ENCODE measurements at places on chromosomes 2 and 18. TPM values are rescaled to one million over a fixed set of nuclear protein-coding genes. Genes with fewer than 3 reads are reported as not detected.
A peak's percentile ranks its signal among the peaks of the same experiment; 100 is the strongest.

- H3K27ac ChIP-seq: no peak overlapping the region
- H3K4me3 ChIP-seq: no peak overlapping the region
- no peaks in the 10 kb centered on the region for H3K4me1 ChIP-seq
- no peaks in the 10 kb centered on the region for H3K36me3 ChIP-seq
Measured at GRCh38 chr2:144825331-144826020, 305.6 kb upstream of the ZEB2 start.

DNA sequence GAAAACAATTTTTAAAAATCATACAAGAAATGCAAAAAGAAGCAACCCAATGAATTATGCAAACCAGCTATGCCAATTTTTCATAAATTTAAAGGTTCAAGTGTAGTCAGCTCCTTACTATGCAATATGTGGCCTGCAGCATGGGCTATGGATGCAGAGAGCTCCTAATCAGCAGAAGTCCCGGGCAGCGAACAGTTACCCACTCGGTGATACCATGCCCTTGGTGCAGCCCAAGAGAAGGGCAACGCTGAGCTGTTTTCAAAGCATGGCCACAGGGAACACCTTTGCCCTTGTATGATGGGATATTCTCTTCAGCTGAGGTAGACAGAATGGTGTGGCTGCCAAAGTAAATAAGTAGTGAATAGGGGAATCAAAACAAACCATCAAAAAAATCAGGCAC lies 17.3 kb upstream of the ARL5A start:
- DNase-seq: no peak
- H3K36me3 ChIP-seq: no peaks in the 10 kb centered on the region
- H3K27me3 ChIP-seq: no peaks in the 10 kb centered on the region
- no peak overlapping the region for H3K27ac ChIP-seq

DNA sequence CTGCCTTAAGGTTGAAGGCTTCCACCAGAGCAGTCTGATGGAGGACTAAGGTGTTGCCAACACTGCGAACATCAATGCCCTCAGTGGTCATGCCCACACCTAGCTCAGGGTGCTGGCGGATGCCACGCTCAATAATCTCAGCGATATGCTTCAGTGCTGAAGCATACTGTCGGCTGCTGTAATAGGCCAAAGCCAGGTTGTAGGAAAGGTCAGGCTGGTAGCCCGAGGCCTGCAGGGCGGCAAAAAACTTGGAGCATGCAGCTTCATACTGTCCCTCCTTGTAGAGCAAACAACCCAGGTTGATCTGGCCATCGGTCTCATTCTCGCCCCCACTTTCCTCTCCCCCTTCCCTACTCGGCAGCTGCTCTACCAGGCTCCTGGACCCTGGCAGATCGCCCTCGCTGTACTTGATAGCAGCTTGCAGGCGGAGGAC lies 159.4 kb downstream of the AGPS start:
- DNase-seq: no peak
- peak overlapping the region; percentile 100 for H3K27ac ChIP-seq
- H3K27me3 ChIP-seq: no peaks in the 10 kb centered on the region
- peak overlapping the region; percentile 95 for H3K4me3 ChIP-seq
- H3K36me3 ChIP-seq: no peaks in the 10 kb centered on the region

DNA sequence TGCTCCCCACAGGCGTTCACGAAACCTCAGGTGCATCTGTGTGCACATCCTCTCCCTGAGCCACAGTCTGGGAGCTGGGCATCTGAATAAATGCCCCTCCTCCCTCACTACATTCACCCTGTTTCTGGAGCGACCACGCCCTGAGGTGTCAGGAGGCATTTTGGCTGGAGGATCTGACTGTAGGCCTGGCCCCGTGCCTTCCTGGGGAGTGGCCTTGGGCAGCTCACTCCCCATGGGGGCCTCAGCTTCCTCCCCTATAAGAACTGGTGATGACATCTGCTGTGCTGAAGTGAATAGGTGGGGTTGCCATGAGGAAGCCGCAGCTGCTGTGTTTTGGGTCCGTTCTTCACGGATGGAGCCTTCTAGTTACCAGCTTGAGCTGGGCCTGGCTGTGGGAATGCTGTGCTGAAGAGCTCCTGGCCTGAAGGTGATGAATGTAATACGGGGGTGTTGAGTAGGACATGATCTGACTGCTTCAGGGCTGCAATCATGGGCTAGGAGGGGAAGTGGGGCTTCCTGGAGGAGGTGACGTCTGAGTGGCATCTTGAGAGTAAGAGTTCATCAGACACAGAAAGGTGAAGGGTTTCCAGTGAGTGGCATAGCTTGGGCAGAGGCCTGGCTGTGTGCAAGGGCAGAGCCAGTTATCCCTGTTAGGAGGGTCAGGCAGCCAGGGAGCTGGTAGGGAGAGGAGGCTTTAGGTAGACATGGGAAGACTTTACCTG lies 58.2 kb downstream of the GLI2 start:
- no peaks in the 10 kb centered on the region for H3K36me3 ChIP-seq
- no peak overlapping the region for H3K27ac ChIP-seq
- H3K27me3 ChIP-seq: no peaks in the 10 kb centered on the region
- no peak overlapping the region for H3K4me3 ChIP-seq

GRCh38 chr2:225456619-225457260 lies 57.2 kb downstream of the NYAP2 start:
- H3K27ac ChIP-seq: no peak overlapping the region
- no peak overlapping the region for H3K4me3 ChIP-seq
- no peaks in the 10 kb centered on the region for H3K4me1 ChIP-seq
- no peaks in the 10 kb centered on the region for H3K36me3 ChIP-seq
- DNase-seq: no peak

DNA sequence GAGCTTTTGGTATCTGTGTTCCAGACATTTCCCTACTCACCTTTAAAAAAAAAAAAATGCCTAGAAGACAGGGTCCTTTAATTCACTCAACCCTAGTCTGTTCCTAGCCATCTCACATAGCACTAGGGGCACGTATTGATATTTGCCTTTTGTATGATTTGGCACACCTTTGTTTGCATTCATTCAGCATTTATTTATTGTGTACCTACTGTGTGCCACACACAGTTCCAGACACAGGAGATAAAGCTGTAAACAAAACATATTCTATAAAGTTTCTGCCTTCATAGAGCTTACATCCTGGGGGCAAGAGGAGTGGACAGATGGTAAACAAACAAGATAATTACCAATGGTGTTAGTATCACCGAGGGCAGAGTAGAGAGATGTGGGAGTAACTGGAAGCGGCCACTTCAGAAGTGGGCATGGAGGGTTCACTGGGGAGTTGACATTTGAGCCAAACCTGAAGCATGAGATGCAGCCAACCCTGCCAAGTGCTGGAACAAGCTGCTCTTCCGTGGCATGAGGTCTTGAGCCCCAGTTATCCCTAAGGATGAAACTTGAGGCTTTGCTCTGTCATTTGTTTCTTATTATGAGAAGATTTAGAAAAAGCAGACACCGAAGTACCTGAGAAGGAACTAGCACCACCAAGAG lies 18.2 kb downstream of the MAPRE2 start:
- no peaks in the 10 kb centered on the region for H3K27me3 ChIP-seq
- H3K4me1 ChIP-seq: peaks cover 6% of the 10 kb centered on the region
- no peaks in the 10 kb centered on the region for H3K36me3 ChIP-seq
- H3K4me3 ChIP-seq: no peak overlapping the region

DNA sequence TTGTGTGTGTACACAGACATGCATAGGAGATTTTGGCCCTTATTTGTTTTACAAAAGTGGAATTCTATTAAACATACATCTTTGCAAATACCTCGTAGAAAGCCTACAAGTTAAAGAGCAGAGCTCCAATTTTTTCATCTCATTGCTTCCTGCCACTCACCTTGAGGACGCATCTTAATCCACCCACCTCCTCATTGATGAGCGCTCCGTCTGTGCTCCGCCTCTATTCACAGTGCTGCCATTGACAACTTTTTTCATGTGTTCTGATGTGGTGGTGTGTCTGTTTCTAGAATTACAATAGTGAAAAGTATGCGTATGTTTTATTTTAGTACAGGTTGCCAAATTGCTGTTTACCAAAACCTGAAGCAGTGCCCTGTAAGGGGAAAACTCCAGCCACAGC lies 36.3 kb downstream of the NEURL3 start:
- no peak overlapping the region for H3K27ac ChIP-seq
- H3K27me3 ChIP-seq: peaks cover 32% of the 10 kb centered on the region
- no peak for DNase-seq

- no peaks in the 10 kb centered on the region for H3K36me3 ChIP-seq
- no peak overlapping the region for H3K27ac ChIP-seq
- H3K4me1 ChIP-seq: no peaks in the 10 kb centered on the region
- DNase-seq: no peak
- H3K27me3 ChIP-seq: peaks cover 94% of the 10 kb centered on the region
- no peak overlapping the region for H3K4me3 ChIP-seq
Measured at GRCh38 chr18:32763293-32763692, 9.5 kb downstream of the KLHL14 start.

The GKN2 gene
- total RNA-seq: not detected

The CNTNAP5 gene
- total RNA-seq: not detected

GRCh38 chr2:104385743-104386142 lies 468.2 kb upstream of the POU3F3 start:
- no peaks in the 10 kb centered on the region for H3K36me3 ChIP-seq
- no peak overlapping the region for H3K4me3 ChIP-seq
- no peaks in the 10 kb centered on the region for H3K4me1 ChIP-seq
- H3K27ac ChIP-seq: no peak overlapping the region
- H3K27me3 ChIP-seq: peaks cover 66% of the 10 kb centered on the region
- no peak for DNase-seq

- H3K27ac ChIP-seq: no peak overlapping the region
- no peaks in the 10 kb centered on the region for H3K27me3 ChIP-seq
- peaks cover 6% of the 10 kb centered on the region for H3K36me3 ChIP-seq
- peaks cover 15% of the 10 kb centered on the region for H3K4me1 ChIP-seq
- H3K4me3 ChIP-seq: no peak overlapping the region
Measured at GRCh38 chr2:236785611-236786057, 216.0 kb downstream of the ACKR3 start.

GRCh38 chr2:183105402-183106134 lies 18.7 kb upstream of the NUP35 start:
- peaks cover 5% of the 10 kb centered on the region for H3K4me1 ChIP-seq
- H3K4me3 ChIP-seq: no peak overlapping the region
- no peak for DNase-seq
- H3K27me3 ChIP-seq: no peaks in the 10 kb centered on the region
- no peaks in the 10 kb centered on the region for H3K36me3 ChIP-seq
- no peak overlapping the region for H3K27ac ChIP-seq

The DLGAP1 gene
- not detected for total RNA-seq

DNA sequence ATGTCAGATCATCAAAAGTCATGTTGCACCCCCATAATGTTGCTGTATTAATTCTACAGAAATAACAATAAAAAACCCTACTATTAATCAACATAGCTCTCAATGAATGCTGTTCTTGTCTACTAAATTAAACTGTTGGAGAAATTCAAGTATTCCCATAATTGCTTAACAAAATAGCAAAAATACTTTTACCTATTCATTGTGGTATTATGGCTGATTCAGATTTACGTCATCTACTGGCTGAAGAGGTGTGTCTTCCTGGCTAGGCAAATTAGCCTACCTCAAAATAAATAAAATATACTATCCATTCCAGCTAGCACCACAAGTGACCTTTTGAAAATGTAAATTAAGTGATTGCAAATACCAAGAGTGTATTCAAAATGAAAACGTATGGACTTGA lies 249.4 kb downstream of the MEIS1 start:
- no peak overlapping the region for H3K4me3 ChIP-seq
- H3K27ac ChIP-seq: peak overlapping the region; percentile 61
- no peaks in the 10 kb centered on the region for H3K27me3 ChIP-seq
- H3K36me3 ChIP-seq: no peaks in the 10 kb centered on the region
- H3K4me1 ChIP-seq: peaks cover 13% of the 10 kb centered on the region

DNA sequence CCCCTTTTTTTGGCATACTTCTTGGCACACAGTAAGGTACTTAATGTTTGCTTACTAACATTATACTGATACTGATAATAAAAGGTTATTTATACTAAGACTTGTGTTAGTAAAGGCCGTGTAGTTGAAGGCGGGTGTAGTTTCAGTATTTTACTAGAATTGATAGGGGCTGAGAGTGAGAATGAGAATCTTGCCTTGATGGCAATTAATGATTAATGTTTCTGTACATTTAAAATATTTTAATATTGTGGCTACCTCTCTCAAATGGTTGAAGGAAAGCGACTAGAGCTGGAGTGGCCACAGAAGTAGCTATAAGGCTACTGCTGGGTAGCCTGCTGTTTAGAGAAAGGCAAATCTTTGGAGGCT lies 29.3 kb downstream of the PELI1 start:
- DNase-seq: no peak
- no peaks in the 10 kb centered on the region for H3K27me3 ChIP-seq
- no peaks in the 10 kb centered on the region for H3K36me3 ChIP-seq
- no peak overlapping the region for H3K4me3 ChIP-seq
- peaks cover 19% of the 10 kb centered on the region for H3K4me1 ChIP-seq

The GALM gene
- not detected for total RNA-seq

DNA sequence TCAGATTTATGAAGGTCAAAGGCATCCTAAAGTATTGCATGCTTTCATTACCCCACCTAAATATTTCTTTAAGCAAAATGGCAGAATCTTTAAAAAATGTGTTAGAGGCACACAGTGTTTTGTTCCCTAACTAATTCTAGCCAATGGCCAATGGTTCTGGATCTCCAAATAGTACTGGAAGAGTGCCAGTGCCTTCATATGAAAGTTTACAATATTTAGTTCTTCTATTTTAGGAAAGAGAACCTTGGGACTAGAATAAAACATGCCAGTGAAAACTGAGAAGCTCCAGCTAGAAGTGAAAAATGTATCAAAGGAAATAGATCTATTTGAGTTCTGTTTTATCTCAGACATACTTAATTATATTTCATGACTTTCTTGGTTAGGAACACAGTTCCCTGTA lies 37.1 kb downstream of the TACR1 start:
- peaks cover 12% of the 10 kb centered on the region for H3K27me3 ChIP-seq
- no peak overlapping the region for H3K4me3 ChIP-seq
- H3K27ac ChIP-seq: no peak overlapping the region
- no peak for DNase-seq

The RALB gene
- total RNA-seq: 46.5 TPM

- H3K27ac ChIP-seq: no peak overlapping the region
- H3K27me3 ChIP-seq: no peaks in the 10 kb centered on the region
- no peak for DNase-seq
- H3K36me3 ChIP-seq: no peaks in the 10 kb centered on the region
- H3K4me1 ChIP-seq: peaks cover 1% of the 10 kb centered on the region
- no peak overlapping the region for H3K4me3 ChIP-seq
Measured at GRCh38 chr2:234374150-234374508, 122.8 kb downstream of the ARL4C start.

The SLC9A4 gene
- not detected for total RNA-seq

GRCh38 chr2:46632349-46632748 lies 153.0 kb downstream of the TMEM247 start:
- H3K4me3 ChIP-seq: no peak overlapping the region
- H3K27me3 ChIP-seq: no peaks in the 10 kb centered on the region
- peaks cover 11% of the 10 kb centered on the region for H3K36me3 ChIP-seq
- no peak overlapping the region for H3K27ac ChIP-seq

- DNase-seq: peak; percentile 84
- H3K27me3 ChIP-seq: no peaks in the 10 kb centered on the region
- no peaks in the 10 kb centered on the region for H3K36me3 ChIP-seq
- no peak overlapping the region for H3K4me3 ChIP-seq
- H3K4me1 ChIP-seq: peaks cover 20% of the 10 kb centered on the region
Measured at GRCh38 chr18:21439431-21439846, 161.1 kb downstream of the ESCO1 start.

GRCh38 chr2:171287611-171288010 lies 126.9 kb upstream of the TLK1 start:
- peaks cover 6% of the 10 kb centered on the region for H3K4me1 ChIP-seq
- no peaks in the 10 kb centered on the region for H3K27me3 ChIP-seq
- no peak overlapping the region for H3K4me3 ChIP-seq
- no peak for DNase-seq
